Small intestine (tissue), 16 donors: ENCODE measurements at places on chromosomes 11 and 22.

DNA sequence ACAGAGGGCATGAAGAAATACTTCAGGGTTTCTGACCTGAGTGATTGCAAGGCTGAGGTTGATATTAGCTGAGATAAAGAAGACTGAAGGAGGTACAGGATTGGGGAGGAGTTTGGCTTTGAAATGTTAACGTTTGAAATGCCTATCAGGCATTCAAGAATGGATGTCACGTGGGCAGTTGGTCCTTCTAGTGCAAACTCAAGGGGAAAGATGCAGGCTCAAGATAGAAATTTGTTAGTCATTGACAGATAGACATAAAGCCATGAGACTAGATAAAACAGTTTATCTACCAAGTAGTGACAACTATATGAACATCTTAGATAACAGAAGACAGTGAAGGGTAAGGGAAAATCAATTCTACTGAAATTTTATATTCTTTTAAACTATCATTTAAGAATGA lies 23.1 kb downstream of the TTC17 start:
- DNase-seq: no peak

- no peak for DNase-seq
These were observed 109.9 kb downstream of the MICAL2 start for GRCh38 chr11:12220305-12220704.

DNA sequence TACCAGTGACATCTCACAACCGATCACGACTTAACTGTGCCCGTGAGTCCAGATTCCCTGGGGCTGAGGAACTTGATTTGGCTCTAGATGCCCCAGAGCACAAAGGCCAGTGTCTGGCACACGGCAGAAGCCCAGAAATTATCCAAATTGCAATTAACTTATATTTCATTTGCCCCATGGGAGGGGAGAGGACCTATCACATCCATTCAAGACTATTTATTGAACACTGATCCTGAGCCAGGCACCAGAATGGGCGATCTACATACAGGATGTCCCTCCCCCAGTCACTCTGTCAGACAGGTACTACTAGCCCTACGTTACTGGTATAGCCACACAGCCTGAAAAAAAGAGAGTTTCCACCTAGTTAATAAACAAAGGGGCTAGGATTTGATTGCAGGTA lies 5.1 kb downstream of the DNAL4 start:
- DNase-seq: no peak

GRCh38 chr11:61522881-61523280 lies 14.3 kb downstream of the LRRC10B start:
- DNase-seq: no peak

GRCh38 chr22:41933411-41934177 lies 7.0 kb upstream of the TNFRSF13C start:
- DNase-seq: no peak

DNA sequence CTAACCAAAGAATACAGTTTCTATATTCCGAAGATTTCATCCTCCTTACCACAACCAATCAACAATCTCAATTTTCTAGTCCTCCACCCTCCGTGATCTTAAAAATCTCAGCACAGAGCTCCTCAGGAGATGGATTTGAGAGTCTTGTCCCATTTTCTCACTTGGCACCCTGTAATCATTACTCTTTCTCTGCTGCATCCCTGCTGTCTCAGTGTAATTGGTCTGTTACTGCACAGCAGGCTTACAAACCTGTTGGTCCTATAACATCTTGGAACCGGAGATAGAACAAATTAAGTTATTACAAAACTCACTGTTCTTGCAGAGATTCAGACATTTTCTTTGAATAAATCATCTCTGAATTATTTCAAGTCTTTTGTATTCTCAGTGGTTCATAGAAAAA lies 1227.2 kb downstream of the JRKL start:
- no peak for DNase-seq

- DNase-seq: peak; percentile 16
These were observed 103.5 kb downstream of the WNT11 start for GRCh38 chr11:76102802-76103201.

GRCh38 chr22:49056301-49056700 lies 771.4 kb downstream of the BRD1 start:
- no peak for DNase-seq

GRCh38 chr11:33116535-33116934 lies 44.7 kb downstream of the CSTF3 start:
- no peak for DNase-seq

GRCh38 chr11:45815747-45816146 lies 10.8 kb downstream of the SLC35C1 start:
- DNase-seq: no peak

DNA sequence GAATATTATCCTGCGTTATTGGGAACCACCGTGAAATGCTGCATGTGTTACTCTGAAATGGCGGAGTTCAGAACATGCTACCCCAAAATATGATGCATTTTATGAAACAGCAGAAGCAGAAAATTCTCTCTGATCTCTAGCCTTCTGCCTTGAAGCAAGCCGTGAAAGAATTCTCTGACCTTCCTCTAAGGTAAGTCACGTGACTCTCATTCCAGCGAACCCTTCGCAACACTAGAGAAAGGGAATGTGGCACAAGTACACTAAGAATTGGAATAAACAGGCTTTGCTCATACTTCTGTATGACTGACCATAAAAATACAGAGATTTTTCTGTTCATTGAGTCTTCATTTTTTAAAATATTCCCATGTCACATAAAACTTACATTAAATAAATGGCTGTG lies 805.6 kb upstream of the LRRC4C start:
- DNase-seq: no peak

GRCh38 chr11:120985718-120986569 lies 38.0 kb upstream of the TBCEL start:
- peak; percentile 78 for DNase-seq

DNA sequence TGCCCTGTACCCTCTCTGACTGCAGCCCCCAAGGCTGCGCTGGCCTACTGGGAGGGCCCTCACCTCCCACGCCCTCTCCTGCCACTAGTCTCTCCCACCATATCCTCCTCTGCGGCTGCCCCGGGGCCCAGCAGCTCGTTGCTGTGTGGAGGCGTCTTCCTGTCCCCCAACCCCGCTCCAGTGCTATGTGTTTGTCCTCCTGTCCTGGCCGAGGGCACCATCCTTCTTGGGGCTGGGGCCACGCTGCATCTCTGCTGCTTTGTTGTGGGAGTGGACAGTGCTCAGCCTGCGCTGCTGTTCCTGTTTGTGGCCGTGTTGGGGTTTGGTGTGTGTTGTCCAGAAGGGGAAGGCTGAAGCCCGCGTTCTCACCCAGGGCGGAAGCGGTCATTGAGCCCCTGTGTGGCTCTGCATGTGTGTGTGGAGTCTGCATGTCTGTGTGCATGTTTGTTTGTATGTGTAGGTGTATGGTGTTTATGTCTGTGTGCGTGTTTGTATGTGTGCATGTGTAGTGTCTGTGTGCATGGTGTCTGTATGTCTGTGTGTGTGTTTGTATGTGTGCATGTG lies 15.7 kb downstream of the TPCN2 start:
- no peak for DNase-seq

GRCh38 chr11:84384731-84385130 lies 1098.6 kb upstream of the CCDC90B start:
- DNase-seq: peak; percentile 42

- DNase-seq: no peak
These were observed 202.9 kb downstream of the MIAT start for GRCh38 chr22:26860301-26860700.

GRCh38 chr11:132099692-132100091 lies 729.3 kb downstream of the NTM start:
- no peak for DNase-seq

GRCh38 chr11:63490551-63491239 lies at the start of gene PLAAT5:
Gene PLAAT5, minus strand, starts transcription at chr11:63491167. Its CDS starts 133 bp downstream, at chr11:63491034.
- DNase-seq: no peak

DNA sequence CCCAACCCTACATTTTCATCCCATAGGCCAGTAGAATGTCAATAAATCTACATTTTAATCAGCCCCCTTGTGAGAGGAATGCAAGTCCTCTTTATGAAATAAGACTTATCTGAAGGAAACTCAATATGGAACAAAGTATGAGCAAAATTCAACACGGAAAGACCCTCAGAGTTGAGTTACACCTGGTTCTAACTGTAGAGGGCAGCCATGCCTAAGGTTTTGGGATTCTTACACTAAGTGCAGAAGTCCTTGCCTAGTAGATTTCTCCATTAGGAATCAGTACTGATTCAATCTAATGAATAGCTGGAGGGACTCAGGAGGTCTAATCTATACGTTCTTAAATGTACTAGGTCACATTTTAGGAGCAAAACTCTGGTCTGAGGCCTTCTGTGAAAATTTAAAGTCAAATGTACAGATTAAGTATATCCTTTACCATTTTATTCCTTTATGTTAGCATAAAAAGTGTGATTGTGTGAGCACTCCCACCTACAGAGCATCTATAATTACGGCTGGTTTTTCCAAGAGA lies 904.5 kb downstream of the DLG2 start:
- no peak for DNase-seq

GRCh38 chr11:69355959-69356702 lies 62.2 kb downstream of the MYEOV start:
- DNase-seq: no peak
